NB4 (cell line): ENCODE measurements at places on chromosomes 12 and 14.

GRCh38 chr12:45363903-45364302 is 148.0 kb downstream of the ANO6 start:
- DNase-seq = no peak

DNA sequence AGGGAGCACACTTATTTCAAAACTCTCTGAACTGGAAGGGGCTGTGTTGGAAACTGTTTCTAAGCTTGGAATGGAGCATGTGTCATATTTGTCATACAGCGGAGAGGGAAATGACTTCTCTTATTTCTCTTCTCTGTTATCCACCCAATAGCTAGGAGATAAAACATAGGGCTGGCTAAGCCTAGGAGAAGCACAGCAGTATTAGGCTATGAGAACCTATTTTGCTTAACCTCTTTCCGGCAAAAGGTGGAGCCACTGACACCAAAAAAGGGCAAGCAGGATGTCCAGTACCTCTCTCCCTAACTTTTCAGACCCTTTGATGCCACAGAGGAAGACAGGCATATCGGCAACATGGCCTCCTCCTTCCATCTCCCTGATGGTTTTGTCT is 148.3 kb downstream of the CRADD start:
- no peak for DNase-seq

DNA sequence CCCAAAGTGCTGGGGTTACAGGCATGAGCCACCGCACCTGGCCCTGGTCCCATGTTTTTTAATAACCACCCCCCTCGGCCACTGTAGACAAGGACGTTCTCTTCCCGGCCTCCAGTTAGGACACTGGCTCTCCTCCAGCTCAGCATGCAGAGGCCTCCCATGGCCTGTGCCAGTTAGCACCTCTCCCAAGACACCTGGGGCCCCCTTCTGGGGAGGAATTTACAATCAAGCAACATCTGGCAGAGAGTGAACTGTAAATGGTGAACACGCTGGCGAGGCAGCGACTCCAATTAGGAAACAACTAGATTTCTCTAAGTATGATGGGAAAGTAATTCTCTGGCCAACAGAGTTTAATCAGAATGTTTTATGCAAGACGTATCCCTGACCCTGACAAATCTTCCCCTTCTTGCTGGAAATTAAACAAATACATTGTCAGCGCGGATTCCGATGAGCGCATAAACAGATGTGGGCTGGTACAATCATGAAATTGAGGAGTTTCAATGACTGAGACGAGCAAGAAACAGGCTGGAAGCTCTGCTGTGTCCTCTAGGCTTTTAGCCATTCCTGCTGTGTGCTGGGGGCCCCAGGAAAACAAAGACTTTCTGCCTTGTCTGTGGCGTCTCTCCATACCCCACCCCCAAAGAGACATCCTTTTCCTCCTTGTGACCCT is 61.7 kb upstream of the DLK1 start:
- no peak for DNase-seq

DNA sequence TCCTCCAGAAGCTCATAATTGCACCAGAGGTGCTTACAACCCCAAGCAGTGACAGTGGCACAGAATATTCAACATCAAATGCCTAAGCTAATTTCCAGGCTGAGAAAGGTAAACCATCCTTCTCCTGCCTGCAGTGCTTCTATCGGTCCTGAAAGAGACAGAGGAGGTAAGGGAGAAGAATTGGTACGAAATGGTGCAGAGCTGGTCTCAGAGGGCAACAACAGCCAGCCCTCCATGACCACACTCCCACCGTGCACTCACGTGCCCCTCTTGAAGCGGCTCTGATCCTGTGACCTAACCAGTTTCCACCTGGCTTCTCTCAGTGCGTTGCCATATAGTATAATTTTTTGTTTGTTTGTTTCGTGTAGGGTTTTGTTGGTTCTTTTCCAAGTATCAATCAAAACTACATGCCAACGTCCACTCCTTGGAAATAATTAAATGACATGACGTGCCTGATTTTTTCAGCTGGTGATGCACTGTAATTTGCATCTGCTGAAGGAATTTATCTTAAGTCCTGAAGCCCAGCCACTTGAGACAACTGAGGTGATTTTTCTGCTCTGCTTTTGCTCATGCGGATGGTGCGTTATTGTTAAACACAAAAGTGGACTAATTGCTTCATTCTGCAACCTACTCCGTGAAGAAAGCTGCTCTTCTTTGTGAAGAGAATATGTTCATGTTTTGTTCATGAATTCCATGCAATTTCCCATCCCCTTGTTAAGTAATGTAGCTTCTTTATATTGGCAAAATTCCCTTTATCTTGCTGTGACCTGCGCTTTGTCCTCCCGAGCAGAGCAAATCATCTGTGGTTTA is 1.3 kb upstream of the ATP2A2 start:
- no peak for DNase-seq

DNA sequence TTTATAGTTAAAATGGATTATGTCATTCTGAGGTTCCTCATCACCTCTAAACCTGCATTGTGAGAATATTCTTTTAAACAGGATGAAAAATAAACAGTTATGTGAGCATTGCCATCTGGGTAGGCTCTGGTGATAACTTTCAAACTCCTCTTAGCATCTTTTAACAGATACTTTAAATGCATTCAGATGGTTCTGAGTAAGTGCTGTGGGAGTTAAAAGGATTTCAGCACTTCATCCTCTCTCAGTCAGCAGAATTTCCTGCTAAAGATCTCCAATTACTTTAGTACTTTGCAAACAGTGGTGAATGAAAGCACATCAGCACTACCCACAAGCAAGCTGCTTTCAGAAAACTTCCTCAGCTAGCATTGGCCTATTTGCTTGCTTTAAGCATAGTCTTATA is 59.3 kb upstream of the TMTC1 start:
- DNase-seq = no peak

DNA sequence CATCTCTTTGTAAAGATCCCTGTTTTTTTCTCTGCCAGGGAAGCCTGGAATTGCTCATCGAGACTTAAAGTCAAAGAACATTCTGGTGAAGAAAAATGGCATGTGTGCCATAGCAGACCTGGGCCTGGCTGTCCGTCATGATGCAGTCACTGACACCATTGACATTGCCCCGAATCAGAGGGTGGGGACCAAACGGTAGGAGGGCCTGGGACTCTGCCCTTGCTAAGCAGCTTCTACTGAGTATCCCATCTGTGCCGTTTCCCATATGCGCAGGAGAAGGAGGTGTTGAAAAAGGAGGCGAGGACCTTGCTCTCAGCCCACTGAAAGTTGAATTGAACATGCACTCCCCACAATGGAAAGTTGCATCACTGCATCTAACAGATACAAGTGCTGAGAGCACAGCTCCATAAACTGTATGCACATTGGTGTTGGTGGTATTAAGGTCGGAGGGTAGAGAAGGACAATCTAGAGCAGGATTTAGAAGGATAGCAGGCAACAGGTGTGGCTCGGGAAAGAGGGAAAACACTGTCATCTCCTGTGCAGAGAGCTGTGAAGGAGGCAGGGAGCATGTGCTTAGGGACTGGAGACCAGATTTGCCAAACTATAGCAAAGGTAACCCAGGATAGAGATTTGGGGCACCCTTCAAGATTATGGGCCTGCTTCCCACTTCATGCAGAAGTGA is 21.5 kb upstream of the TAMALIN start:
- DNase-seq = no peak
